ENCODE measurements at places on chromosomes 7 and 10. TPM values are rescaled to one million over a fixed set of nuclear protein-coding genes. Genes with fewer than 3 reads are reported as not detected.

DNA sequence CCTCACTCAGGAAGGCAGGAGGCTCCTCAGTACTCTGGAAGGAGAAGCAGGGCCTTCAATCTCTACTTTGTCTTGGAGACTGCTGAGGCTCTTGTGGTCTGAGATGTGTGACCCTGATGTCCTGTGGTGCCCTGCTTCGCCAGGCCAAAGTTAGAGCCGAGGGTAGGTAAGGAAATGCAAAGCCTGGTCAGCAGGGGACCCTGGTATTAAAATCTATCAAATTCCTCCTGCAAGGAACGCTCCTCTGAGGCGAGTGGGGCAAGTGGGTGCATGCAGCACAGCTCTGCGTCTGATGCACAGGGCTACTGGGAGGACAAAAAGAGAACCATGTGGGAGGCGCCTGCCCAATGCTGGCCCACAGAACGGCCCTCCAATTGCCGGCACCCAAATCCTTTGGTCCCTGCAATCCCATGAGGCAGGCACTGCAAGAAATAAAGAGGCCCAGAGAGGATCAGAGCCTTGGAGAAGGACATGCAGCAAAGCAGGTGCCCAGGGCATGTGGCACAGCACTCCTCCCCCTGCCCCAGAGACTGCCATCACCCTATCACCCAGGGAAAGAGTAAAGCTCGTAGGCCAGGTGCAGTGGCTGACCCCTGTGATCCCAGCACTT is 23.1 kb upstream of the ZMIZ1 start:
- DNase-seq: no peak

DNA sequence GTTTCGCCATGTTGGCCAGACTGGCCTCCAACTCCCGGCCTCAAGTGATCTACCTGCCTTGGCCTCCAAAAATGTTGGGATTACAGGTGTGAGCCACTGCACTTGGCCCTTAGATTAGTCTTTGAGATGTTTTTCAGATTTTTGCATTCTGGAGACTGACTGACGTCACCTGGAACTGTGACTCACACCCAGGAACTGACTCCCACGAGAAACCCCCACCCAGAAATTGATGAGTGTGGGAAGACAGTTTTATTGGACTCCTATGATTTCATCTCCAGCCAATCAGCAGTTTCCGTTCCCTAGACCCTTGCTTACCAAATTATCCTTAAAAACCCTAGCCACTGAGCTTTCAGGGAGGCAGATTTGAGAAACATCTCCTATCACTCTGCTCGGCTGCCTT is 867.3 kb downstream of the TYW1 start:
- no peak for DNase-seq

DNA sequence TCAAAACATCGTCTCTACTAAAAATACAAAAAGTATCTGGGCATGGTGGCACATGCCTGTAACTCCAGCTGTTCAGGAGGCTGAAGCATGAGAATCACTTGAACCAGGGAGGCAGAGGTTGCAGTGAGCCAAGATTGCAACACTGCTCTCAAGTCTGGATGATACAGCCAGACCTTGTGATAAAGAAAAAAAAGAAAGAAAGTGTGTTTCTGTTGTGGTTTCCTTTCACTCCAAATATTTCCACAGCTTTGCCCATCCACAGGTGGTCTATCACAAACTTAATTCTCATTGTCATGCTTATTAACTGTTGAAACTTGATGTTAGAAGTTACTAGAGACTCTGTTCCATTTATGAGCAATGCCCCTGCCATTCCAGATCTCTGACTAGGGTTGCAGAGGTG is 316.0 kb upstream of the SEMA3C start:
- no peak for DNase-seq

DNA sequence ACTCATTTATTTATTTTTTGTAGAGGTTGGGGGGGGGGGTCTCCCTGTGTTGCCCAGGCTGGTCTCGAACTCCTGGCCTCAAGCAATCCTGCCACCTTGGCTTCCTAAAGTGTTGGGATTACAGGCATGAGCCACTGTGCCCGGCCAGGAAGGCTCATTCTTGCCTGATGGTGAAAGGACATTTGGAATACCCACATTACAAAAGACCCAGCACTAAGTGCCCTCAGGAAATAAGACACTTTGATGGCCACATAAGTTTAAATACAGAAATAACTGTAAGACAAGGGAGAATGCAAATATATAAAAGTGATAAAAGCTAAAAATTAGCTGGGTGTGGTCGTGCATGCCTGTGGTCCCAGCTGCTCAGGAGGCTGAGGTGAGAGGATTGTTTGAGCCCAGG is 8.0 kb upstream of the SERPINE1 start:
- no peak for DNase-seq

DNA sequence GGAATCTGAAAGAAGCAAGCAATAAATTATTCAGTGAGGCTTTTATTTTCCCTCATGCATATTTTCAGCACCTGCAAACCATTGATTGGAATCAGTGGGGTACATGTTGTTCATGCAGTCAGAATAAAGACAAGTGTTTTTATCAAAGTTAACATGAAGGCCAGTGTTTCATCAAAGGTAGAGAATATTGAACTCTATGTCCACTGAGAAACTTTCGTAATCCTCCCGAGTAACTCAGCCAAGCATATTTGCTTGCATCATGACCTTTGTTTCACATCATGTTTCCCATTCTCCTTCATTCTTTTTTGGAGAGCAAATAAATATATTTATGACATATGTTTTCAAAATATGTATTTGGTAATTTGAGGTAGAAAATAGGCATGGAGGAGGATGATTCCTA is 663.1 kb downstream of the SH2D4B start:
- DNase-seq: no peak

DNA sequence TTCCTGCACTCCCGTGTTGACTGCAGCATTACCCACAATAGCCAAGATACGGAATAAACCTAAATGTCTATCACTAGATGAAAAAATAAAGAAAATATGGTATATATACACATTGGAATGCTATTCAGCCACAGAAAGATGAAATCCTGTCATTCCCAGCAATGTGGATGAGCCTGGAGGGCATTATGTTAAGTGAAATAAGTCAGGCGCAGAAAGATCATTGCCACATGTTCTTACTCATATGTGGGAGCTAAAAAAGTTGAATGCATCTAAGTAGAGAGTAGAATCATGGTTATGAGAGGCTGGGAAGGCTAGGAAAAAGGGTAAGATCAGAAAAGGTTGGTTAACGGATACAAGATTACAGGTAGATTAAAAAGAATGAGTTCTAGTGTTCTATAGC is 219.1 kb upstream of the MKI67 start:
- DNase-seq: no peak

DNA sequence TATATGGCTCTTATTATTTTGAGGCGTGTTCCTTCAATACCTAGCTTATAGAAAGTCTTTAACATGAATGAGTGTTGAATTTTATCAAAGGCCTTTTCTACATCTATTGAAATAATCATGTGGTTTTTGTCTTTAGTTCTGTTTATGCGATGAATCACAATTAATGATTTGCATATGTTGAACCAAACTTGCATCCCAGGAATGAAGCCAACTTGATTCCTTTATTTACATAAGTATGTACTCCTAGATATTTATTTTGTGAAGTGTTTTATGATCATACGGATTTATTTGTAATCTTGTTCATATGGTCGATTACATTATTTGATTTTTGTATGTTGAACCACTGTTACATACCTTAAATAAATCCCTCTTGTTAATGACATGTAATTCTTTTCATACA is 244.3 kb upstream of the KCND2 start:
- no peak for DNase-seq

DNA sequence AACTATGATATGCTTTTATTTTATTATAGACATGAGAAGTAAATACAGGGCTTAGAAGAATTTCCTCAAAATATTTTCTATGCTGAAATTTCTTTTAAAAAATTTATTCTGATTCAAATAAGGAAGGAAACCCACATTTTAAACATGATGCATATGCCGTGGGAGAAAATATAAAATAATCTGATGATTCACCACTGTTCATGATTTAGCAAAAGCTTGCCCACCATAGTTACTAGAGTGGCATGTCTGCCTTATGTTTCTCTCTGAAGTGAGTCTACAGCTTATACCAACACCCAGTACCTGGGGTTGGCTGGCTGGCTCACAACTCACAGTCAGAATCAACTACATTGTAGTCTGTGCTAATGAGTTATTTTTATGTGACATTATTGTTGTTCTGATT is 102.0 kb downstream of the GNAI1 start:
- no peak for DNase-seq

- DNase-seq: no peak
Measured at GRCh38 chr7:44330331-44330730, 4.9 kb upstream of the CAMK2B start.

DNA sequence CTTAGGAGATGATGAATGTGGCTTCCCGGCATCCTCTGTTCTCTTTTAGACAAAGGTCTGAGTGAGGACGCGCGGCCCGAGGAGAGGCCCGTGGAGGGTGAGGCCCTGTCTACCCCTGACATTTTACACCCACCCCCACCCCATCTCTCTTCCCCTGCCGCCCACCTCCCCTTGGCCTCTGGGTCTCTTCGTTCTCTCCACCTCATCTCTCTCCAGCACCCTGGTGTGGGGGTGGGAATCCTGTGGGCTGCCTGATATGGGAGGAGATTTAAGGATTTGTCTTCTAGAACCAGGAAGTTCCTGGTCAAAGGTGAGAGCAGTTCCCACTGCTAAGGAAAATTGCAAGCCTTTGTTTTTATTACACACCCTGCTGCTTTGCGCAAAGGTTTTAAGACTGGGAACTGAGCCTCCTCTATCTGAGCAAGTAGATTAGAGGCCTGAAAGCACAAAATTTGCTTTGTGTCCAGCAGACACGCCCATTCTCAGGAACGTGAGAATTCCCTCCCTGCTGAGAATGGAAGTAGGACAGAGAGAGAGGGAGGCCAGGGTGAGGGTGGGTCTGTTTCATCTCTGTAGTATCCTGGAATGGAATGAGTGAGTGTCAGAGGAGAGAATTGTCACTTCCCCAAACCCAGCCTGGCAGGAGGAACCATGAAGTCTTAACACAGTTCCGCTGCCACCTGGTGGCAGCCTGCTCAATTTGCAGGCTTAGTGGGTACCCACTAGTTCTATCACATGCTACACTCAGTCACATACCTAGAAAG is 91.2 kb downstream of the GTF2IRD1 start:
- DNase-seq: no peak

DNA sequence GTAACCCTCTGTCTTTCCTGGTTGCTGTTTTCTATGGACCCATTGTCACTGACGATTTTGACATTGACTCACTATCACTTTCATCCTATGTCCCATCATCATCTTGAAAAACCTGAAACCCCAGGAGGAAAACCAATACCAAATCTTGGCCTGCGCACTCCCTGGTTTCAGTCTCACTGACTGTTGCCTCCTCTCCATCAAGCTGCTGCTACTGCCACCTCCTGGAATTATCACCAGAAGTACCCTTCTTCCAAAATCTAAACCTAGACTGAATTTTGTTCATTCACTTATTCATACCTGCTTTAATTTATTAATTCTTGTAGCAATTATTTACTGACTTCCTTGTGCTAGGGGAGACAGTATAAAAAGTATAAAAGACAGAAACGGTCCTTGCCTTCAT is 44.5 kb upstream of the ACBD5 start:
- peak; percentile 37 for DNase-seq

- no peak for DNase-seq
Measured at GRCh38 chr10:124996854-124997215, 54.9 kb downstream of the ZRANB1 start.

DNA sequence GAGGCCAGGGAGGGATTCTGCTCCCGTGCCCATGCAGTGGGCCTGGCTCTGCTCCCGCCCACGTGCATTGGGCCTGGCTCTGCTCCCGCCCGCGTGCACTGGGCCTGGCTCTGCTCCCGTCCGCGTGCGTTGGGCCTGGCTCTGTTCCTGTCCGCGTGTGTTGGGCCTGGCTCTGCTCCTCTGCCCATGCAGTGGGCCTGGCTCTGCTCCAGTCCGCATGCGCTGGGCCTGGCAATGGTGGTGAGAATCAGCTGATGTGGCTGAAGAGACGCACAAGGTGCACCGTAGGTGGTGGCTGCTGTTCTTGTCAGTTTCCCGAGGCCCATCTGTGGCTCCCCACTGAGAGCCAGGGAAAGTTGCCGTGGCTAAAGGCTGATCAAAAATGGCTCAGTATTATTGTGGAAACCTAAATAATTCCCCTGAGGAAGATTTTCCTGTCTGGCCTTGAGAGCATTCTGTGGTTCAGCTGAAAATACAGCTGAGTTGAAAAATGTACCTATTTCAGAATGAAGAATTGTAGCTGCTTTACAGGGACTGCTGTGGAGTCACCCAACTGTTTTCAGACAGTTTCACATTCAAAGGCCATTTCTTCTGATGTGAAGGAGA is 572.4 kb downstream of the GLRX3 start:
- DNase-seq: no peak

DNA sequence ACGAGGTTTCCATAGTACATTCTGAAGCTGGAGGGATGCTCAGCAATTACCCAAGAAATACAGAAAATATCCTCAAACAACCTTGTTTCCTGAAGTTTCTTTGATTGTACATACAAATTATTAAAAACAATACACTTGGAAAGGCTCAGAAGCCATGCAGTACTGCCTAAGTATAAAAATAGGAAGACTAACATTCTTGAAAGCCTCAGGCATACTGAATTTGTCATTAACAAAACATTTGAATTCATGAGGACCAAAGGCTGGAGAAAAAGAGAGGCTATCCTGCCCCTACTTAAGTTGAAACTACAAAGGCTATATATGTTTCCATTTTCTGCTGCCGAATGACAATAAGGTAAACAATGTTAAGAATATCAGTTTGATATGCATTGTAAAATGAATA is 54.3 kb upstream of the SGCE start:
- DNase-seq: no peak

DNA sequence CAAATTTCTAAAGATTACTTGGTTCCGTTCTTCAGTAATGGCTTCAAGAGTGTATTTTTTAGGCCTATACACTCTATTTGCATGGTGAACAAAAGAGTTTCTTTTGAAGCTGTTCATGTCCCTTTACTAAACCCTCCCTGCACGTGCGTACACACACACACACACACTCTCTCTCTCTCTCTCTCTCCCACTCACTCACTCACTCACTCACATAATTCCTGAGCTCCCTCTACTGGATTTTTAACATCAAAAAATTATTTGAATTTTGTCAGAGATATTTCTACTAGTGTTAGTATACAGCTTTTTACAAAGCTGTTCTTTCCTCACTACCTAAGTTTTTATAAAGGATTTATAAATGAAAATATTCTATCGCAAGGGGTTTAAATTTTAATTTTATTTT is 85.9 kb downstream of the UBE3C start:
- DNase-seq: no peak

DNA sequence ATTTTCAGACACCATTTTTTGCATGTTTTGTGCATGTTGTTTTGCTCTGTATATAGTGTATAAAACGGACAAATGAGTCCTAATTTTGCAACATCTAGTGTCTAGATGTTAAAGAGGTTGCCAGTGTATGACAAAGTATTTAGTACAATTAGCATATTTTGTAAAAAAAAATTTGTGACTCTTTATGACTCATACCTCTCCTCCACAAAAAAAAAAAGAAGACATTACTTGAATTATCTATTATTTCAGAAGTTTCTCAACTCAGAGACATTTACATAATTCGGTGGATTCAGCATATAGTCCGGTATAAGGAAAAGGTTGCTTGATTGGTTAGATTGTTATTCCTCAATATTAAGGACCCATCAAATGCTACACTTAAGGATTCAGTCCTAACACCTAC is 26.0 kb downstream of the NUP42 start:
- DNase-seq: no peak

GRCh38 chr7:1311406-1312135 is 78.9 kb downstream of the UNCX start:
- DNase-seq: no peak

The MSRB2 gene
- 5.3 TPM for total RNA-seq

The CHST15 gene
- 0.67 TPM for total RNA-seq

The C10orf105 gene
- total RNA-seq: 0.12 TPM

The LIPJ gene
- 0.19 TPM for total RNA-seq

The PIP gene
- not detected for total RNA-seq

The CALCR gene
- total RNA-seq: not detected

The GPR158 gene
- total RNA-seq: not detected

The CARD11 gene
- total RNA-seq: 136 TPM
